ENCODE measurements at places on chromosomes 16 and 17.

- DNase-seq = no peak
Observed at GRCh38 chr17:78484271-78485246, 92.6 kb downstream of the DNAH17 start.

DNA sequence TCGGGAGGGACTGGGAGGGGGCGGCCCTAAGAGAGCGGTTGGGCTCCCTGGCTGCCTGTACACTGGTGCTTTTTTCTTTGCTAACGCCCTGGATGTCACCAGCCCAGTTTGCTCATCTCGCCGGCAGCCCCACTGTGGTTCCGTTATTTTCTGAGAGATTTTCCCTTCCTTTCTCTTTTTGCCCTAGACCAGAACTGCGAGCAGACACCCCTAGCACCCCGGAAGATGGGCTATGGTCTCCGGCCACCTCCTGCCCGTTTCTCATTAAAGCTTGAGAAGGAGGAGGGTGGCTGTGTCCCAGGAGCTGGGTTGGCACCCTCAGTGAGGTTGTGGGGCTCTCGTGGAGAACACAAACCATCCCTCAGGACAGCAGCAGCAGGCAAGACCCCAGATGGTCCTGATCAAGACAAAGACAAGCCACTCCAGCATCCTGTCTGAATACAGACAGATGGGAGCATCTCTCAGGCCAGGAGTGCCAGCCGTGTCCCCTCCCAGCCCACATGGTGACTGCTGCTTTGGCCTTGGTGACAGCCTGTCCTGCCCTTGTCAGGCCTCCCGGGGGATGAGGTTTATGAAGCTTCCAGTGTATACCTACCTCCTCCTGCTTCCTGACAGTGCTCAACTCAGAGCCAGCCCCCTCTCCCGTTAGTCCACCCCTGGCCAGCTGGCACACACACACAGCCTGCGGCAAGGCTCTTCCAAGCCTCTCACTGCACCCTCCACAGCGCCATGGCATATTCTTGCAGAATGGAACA is 77.2 kb downstream of the KCNJ12 start:
- no peak for DNase-seq

GRCh38 chr17:2346475-2346874 is 9.2 kb downstream of the SGSM2 start:
- DNase-seq = no peak

- DNase-seq = no peak
Observed at GRCh38 chr17:376936-377863, 24.6 kb upstream of the RPH3AL start.

GRCh38 chr16:381789-382717 is at the start of gene PGAP6:
PGAP6 (minus strand) TSS chr16:381978; CDS start chr16:381821, 157 bp downstream.
- DNase-seq = no peak

DNA sequence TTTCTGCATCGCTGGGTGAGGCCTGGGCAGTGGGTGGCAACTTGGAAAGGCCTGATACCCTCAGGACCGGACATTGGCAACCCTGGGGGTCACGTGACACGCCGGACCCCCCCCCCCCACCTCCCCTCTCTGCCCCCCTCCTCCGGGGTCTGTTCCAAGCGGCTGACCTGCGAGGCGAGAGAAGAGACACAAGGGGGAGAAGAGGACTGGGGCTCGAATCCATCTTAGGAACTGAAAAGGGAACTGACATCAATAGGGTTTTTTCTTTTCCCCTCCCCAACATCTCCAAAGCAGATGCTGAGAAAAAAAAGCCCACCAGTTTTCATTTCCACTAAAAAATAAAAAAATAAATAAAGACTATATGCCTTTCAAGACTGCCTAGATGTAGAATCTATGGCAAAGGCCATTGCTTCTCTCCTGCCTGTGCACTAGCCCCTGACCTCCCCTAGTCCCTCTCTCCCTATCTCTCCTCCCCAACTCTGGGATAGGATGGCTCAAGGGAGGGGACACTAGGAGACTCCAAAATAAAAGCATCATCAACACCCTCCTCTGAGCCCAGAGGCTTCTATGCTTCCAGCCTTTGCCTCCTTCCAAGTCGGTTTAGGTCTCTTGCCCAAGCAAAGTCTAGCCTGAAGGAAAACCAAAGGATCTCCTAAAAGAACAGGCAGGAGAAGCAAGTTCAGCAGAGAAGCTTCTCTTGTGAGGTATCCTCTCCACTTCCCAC is 7.7 kb upstream of the HOXB2 start:
- no peak for DNase-seq

DNA sequence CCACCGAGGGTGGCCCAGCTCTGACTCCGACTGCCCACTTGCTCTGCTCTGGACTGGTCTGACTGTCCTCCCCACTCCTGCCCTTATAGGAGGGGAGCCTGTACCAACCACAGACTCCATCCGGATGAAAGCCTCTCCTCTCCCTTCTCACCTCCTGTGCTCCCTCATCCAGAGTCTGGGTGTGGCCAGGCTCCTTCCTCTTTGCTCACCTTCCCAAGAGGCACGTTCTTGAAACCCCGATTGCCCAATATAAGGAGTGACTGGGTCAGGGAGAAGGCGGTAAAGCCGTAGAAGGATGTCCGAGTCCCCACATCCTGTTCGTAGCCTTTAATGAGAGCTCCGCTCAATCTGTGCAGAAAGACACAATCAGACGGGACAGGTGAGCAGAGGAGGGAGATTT is 17.1 kb downstream of the ST6GALNAC1 start:
- no peak for DNase-seq

- no peak for DNase-seq
Observed at GRCh38 chr16:13453938-13454553, 465.9 kb upstream of the ERCC4 start.

GRCh38 chr16:79651363-79651762 is 50.8 kb upstream of the MAF start:
- DNase-seq = no peak

DNA sequence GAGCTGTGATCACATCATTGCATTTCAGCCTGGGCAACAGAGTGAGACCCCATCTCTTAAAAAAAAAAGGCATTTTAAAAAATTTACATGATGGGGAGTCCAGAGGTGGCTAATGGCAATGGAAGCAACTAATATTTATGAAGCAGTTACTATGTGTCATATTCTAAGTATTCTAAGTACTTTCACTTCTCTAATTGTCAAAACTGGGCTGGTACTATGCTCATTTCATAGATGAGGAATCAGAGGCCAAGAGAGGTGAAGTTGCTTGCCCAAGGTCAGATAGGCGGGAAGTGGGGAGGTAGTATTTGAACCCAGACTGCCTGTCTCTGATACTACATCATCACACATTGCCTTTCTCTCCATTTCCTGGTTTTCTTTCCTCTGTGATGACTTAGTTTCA is 50.7 kb downstream of the SLC5A11 start:
- no peak for DNase-seq

DNA sequence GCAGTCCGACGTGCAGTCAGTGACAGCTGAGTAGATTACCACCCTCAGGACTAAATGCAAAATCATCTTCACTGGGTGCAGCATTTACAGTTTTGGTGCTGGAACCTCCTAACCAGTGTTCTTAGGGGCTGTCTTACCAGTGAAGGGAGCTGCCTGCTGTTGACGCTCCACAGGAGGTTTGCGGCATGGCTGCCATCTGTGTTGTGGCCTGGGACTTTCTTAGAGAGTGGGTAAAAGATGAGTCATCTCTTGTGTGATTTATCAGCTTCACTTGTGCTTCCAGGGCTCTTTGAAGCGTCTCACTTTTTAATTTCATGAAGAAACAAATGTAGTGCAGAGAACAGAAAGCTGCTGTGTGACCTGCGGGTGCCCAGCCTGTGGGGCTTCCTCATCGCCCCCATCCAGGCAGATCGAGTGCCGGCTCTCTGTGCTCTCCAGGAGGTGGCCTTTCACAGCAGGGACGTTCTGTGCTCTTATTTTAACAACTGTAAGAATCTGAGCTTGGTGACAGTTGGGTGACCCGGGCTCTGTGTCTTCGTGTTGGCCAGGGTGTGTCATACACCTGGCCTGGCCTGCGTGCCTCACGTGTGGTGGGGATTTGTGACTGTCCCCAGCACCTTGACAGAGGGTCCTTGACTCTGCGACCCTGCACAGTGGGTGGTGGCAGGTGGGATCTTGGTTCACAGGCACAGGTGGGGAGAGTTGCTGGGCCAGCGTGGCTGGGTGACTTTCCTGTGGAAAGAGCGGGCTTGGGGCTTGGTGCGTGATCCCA is 24.3 kb upstream of the ZNF750 start:
- peak; percentile 58 for DNase-seq

DNA sequence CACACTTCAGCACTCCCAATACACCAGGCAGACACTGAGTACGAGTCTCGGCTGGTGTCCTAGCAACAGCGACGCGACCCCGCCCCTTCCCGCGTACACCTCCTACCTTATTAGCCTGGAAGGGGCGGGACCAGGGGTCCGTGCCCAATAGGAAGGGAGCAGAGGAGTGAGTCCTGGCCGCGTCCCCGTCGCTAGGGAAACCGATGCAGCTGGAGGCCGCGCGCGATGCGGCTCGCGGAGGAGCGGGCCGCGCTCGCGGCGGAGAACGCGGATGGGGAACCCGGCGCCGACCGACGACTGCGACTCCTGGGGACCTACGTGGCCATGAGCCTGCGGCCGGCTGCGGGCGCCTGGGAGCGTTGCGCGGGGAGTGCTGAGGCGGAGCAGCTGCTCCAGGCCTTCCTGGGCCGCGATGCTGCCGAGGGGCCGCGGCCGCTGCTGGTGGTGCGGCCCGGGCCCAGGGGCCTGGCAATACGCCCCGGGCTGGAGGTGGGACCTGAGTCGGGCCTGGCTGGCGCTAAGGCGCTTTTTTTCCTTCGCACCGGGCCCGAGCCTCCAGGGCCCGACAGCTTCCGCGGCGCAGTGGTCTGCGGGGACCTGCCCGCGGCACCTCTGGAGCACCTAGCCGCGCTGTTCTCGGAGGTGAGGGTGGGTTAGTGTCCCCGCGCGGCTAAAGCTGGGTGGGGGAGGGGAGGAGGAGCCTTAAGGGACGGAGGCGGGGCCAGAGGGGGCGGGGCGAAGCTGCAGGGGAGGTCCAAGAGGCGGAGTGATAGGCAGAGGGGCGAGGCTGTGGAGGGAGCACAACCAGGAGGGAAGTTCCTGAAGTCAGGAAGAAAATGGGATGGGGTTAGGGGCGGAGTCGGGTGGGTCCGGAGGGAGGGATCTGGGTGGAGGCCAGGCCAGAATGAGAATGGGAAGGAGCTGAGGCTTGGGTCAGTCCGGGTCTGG is at the start of gene DNAH9:
Gene DNAH9 (plus strand): TSS at position 197 of the 948 bp plus-strand sequence. CDS start 29 bp downstream, at position 226.
- peak; percentile 96 for DNase-seq

- no peak for DNase-seq
Observed at GRCh38 chr17:7238420-7239090, 702 bp downstream of the PHF23 start.

- DNase-seq = no peak
Observed at GRCh38 chr17:32356750-32357149, 6.8 kb downstream of the ZNF207 start.

- DNase-seq = no peak
Observed at GRCh38 chr17:48915459-48916282, 7.5 kb downstream of the UBE2Z start.

GRCh38 chr16:55494994-55495421 is 13.9 kb upstream of the LPCAT2 start:
- peak; percentile 66 for DNase-seq

DNA sequence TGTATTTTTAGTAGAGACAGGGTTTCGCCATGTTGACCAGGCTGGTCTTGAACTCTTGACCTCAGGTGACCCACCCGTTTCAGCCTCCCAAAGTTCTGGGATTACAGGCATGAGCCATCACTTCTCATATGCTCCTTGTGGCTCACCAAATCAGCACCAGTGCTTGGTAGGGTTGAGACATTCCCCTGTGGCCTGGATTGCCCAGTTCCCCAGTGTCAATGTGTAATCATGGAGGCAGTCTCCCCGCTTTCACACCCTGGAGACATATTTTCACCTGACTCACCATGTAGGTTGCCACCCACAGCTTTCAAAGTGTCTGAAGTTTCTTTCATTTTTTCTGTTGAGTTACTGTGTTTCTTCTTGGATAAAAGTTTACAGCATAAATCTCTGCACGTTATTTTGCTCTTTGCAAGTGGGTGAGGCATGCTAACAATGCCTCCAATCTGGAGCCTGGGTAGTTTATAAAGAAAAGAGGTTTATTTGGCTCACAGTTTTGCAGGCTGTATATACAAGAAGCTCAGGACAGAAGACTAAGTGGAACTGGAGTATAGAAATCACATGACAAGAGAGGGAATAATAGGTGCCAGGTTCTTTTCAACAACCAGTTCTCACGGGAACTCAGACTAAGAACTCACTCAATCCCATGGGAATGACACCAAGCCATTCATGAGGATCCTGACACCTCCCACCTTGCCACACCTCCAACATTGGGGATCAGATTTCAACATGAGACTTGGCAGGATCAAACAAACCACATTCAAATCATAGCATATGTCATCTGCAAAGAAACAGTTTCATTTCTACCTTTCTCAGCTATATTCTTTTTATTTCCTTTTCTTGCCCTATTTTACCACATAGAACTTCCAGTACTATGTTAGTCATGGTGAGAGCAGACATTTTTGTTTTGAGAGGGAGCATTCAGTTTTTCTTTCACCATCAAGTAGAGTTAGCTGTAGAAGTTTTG is 113.2 kb downstream of the PHKB start:
- no peak for DNase-seq

DNA sequence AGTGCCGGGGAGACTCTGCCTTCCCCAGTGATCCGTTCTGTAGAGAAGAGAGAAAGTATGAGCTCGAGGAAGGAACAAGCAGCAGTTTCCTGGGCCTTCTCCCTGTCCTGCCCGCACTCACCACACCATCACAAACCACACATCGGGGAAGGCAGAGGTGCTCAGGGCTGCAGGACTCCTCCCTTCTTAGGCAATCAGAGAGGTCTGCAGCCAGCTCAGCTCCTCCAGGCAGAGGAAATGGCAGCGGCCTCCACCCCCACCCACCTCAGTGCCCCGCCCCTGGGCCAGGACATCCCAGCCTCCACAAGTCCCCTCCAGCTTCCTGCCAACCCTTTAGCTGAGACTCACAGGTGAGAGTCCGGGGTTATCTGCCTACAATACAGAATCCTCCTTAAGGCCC is 2.0 kb downstream of the ZNF319 start:
- DNase-seq = no peak

GRCh38 chr17:8125154-8125946 is 1.4 kb upstream of the HES7 start:
- DNase-seq = no peak

- no peak for DNase-seq
Observed at GRCh38 chr17:27601975-27602302, 29.0 kb upstream of the LGALS9 start.

DNA sequence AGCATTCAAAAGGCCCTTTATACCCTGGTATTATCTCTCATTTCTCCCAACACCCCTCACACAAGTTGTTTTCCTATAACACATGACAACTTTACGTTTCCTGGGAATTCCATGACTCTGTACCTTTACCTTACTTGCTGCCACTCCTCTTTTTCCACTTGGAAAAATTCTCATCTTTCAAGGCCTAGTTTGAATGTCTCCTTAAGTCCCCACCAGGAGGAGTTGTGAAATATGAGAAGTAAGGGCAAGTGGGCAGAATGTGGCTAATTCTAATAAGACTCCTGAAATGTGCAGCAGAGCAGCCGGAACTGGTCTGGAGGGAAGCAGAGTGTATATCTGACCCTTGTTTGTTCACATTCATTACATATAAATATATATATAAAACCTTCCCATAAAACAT is 39.7 kb downstream of the BRCA1 start:
- DNase-seq = no peak

DNA sequence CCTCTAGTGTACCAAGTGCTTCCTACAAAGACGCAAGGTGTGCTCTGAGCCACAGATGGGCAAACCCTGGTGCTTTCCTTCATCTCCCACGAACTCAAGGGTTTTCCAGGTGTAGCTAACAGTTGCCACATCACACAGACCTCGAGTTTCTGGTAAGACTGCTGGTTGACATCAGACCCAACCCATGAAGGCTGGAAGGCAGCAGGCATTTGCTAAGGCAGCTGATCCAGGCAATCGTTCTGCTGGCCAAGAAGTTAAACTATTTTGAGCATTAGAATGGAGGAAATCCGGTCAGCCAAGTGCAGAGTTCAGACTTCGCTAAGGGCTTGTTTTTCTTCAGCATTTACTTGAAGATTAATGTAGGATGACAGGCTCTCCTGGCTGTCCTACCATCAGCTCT is 11.5 kb downstream of the HAS3 start:
- no peak for DNase-seq
